SK-N-SH treated with all-trans-retinoic acid at 6 μM for 48 hours (cell line): ENCODE measurements at places on chromosomes 1 and 21.

GRCh38 chr1:184476187-184476586 is 89.4 kb downstream of the C1orf21 start:
- ATAC-seq, result no peak

DNA sequence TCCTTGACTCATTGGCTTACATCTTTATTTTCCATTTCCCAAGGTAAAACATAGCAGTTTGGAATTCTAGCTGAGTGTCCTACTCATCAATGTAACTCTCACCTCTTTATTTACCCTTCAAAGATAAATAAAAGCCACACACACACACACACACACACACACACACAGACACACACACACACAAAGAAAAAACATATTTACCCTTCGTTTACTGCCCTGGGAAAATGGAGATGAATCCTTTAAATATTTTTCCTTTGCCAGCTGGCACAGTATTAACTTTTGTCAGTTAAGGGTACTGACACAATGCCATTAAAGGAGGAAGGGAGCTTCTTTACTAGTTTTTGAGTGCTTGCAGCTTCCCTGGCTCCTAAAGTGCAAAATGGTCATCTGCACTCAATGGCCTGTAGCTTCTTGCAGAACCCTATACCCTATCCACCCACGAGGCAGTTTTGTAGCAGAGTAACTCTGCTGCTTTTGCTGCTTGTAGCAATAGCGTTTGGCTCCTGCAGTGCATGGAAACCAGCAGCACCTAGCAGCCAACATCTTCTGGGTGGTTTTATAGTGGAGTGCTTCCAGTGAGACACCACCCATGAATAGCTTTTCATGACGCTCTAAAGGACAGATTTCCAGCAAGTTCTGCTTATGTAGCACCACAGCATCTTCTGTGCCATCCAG is 103.7 kb downstream of the HS2ST1 start:
- ATAC-seq, result peak; percentile 40; the same call in 2 of the 3 replicates

DNA sequence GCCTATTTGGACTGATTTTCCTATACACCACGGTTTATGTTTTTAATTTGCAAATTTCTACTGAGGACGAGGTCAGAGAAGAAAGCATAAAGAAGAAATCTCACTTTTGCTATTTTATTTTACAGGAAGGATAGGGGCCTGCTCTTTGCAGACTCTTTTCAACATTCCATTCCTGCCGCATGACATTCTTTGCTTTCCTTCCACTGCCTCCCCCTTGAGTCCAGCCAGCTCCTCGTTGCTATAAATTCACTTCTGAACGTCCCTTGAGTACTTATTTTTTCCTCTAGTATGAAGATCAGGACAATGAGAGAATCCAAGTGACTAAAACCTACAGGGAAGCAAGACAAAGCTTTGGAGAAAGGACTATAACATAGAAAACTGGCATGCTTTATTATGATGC is 53.4 kb upstream of the PTGFR start:
- ATAC-seq, result peak; percentile 30; the same call in 2 of the 3 replicates

DNA sequence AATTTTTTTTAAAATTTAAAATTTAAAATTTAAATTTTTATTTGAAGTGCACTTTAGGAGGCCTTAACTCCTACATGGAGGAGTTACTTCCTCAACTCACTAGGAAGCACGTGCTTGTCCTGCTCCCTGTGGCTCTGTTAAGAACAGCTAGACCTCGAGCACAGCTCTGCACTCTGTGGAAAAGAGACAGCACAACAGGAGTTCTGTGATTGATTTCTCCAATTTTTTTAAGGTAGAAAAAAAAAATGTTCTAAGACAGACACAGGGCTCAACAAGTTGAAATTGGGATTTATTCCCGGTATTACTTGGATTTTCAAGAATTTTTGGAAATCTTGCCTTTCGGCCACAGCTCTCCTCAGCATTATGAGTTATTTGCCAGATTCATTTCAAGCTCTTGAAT is 356.6 kb upstream of the LYPLAL1 start:
- ATAC-seq, result 0 out of 3 replicates have a peak, but pooled peaks have one; percentile 33

GRCh38 chr1:155942578-155943141 is 1.2 kb downstream of the RXFP4 start:
- ATAC-seq, result no peak

- no peak for ATAC-seq
Observed at GRCh38 chr1:155158991-155159390, 14.1 kb downstream of the KRTCAP2 start.

GRCh38 chr1:37656881-37657280 is 22.2 kb upstream of the RSPO1 start:
- ATAC-seq, result no peak

- no peak for ATAC-seq
Observed at GRCh38 chr1:172155766-172156165, 264.7 kb upstream of the C1orf105 start.

DNA sequence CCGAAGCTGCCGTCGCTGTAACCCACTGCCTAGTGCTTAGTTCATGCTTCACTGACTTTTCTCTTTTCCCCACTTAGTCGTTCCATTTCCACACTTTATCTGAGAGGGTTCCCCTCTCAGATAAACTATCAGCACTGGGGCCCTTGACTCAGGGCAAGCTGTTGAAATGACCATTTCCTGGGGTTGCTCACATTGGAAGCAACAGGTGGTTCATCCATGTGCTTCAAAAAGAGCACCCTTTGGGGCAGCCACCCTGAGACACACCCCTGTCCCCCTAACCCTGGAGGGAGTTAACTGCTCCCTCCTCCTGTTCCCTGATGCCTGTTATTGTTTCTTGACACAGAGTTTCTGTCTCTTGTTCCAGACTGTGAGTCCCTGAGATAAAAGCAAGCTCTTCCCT is 107.2 kb downstream of the PTPRU start:
- no peak for ATAC-seq

DNA sequence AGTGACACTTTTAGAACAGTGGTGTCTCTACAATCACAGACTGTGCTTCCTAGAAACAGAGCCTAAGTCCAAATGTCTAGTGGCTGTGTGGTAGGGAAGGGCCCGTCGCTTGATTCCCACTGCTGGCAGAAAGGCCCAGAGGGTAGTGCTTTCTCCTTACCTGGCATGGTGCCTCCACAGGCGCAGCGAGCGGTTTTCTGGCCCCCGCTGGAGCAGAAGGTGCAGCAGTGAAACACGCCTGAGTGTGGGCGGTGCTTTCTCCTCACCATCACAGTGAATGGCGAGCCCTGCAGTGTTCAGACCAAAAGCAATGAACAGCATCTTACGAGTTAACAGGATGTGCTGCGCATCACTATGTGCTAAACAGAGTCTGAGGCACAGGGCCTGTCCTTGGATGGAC is 8.3 kb downstream of the TRIM45 start:
- no peak for ATAC-seq

- no peak for ATAC-seq
Observed at GRCh38 chr1:89484092-89485038, 40.3 kb upstream of the LRRC8B start.

- no peak for ATAC-seq
Observed at GRCh38 chr1:109341944-109342930, 35.4 kb upstream of the MYBPHL start.

DNA sequence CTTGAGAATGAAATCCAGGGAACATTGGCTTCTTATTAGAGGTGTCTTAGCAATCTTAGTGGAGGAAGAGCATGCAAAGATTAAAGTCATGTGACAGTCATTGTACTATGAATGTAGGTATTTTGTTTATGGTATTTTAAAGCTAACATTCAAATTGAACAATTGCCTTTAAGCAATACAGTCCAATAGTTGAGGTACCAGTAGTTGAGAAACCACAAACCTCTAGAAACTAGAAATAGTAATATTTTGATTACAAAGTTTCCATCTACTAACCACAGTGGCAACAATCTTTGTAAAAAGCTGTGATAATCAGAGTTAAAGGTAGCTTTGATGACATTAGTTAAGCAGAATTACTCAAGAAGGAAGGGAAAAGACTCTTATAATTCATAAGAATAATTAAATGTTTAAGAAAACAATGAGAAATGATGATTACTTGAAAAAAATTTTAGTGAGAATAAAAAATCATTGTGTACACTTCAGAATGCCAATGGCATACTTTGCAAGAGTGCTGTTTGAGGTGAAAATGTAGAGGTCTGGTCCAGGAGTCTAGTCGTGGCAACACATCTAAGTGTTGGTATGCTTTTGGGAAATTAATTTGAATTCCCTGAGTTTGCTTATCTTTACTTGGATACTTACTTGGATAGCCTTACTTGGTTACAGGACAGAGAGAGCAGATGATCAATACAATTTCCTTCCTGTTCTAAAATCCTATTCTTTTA is 104.9 kb upstream of the PTGFR start:
- no peak for ATAC-seq

GRCh38 chr1:87940421-87940820 is 611.7 kb downstream of the LMO4 start:
- ATAC-seq, result no peak

- no peak for ATAC-seq
Observed at GRCh38 chr1:161033751-161034150, 5.0 kb downstream of the TSTD1 start.
